ENCODE measurements at places on chromosomes 12 and 14.

DNA sequence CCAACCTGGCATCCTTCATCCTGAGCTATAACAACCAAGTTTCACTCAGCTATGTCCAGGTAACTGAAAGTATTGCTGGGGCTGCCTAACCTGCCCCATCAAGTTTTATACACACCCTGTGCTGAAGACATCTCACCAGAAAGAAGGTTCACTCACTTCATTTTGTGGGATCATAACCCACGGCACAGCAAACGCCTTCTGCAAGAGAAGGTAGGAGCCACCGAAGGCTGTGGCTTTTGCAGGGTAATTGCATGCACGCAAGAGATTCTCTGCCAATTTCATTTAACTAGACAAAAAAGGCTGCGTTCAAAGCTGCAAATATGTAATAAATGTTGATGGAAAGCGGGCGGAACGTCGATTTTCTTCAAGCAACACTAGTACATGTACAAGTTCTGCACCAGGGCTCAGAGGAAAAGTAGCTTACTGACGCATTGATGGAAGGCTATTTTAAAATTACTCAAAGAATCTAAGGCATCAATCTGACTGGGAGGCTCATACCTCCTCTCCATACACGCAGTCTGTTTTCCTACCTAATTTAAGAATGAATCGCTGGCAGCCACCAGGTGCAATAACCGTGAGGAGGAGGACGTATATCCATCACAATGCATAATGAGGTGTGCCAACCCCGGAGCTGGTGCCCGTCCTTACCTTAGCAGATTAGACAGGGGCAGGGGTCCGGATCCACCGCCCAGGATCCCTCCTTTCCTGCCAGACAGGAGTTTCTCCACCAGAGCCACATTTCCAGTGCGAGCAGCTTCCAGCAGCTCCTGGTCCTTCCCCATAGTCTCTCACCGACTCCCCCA lies 1.1 kb downstream of the ANKS1B start:
- DNase-seq = no peak

DNA sequence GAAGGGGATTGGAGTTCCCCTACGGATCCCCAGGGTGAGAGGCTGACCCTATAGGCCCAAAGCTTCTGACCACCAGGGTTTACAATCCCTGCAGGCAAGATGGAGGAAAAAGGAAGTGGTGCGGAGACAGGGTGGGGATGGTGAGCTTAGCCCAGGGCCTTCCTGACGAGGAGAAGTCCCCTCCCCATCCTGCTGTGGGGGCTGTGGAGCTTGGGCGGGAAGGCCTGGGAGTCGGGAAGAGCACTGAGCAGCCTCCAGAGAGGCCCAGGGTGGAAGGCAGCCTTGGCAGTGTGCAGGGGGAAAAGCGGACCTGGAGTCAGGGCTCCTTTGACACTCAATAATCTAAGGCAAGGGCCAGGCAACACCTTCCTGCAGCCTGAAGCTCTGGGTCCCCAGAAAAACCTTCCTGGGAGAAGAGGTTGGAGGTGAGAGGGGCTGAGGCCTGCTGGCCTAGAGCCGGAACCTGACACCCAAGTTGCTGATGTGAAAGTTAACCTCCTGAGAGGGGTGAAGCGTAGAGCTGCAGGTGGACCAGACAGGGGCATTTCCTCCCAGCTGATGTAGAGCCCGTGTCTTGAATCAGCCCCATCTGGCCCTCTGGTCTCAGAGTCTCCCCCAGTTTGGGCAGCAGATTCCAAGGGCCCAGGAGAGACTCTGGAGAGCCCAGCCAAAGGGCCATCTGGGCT lies 6.0 kb downstream of the HDAC7 start:
- DNase-seq = no peak

DNA sequence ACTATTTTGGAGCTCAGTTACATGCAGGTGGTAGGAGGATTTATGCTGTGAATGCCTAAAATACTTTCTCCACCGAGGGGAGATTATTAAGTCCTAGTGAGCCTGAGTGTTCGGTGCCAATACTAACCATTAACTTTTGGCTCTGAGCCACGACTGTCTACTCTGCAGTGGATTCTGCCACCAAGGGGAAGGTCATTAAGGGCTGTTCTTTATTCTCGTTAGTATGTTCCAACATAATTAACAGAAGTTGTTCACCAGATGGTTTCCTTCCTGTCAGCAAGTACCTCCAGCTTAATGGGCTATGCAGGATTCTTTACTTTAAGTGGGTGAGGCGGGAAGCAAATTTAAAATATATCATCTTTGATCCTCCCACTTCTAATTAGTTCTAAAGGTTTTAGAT lies 326.3 kb downstream of the BMP4 start:
- no peak for DNase-seq

DNA sequence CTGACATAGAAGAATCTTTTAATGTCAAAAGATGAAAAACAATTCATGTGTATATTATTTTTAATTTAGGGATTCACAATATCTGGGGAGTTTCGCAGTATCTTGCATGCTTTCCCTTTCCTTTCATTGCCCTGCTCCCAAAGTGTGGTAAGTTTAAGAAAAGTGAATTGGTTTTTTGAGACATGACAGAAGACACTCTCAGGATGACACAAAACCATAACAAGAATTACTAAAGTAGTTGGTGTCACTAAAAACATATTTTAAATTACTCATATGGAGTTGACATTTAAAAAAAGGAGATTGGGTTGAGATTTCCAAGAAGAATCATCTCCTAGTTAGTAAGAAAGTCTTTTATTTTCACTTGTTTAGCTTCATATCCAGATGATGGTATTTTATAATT lies 5.1 kb upstream of the PCNX1 start:
- DNase-seq = no peak

DNA sequence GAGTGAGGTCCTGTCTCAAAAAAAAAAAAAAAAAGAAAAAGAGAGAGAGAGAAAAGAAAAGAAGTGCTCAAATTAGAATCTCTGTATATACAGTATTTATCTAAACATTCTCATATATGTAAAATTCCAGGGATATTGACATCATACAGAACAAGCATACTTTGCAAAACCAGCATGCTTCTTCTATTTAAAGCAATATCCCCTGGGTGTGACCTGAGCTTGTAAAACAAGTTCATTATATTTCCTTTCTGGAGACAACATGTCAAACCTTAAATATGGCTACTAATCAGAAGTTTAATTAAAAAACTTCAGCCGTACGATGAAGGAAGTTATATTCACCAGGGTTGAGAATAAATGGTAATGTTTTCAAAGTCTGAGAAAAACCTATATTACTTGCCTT lies 175.8 kb upstream of the HMGA2 start:
- no peak for DNase-seq

DNA sequence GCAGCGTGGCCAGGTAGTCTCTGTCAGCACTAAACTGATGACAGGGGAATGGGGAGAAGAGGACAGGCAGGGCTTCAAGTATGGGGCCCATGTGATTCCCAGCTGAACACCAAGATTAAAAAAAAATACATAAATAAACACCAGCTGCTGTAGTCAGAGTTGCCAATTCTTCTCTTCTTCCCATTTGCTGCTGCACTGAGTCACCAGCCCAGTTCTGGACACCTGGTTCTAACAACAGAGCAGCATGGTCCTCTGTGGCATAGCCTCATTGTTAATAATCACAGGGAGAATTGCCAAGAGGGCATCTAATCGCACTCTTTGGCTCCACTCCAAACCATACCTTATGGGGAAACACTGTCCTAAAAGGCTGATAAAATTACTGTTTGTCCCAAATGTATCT lies 15.1 kb downstream of the PPM1H start:
- DNase-seq = no peak

- DNase-seq = no peak
Measured at GRCh38 chr12:91061091-91061490, 3.3 kb upstream of the KERA start.

GRCh38 chr12:50220363-50220995 lies 53.3 kb upstream of the CERS5 start:
- no peak for DNase-seq

DNA sequence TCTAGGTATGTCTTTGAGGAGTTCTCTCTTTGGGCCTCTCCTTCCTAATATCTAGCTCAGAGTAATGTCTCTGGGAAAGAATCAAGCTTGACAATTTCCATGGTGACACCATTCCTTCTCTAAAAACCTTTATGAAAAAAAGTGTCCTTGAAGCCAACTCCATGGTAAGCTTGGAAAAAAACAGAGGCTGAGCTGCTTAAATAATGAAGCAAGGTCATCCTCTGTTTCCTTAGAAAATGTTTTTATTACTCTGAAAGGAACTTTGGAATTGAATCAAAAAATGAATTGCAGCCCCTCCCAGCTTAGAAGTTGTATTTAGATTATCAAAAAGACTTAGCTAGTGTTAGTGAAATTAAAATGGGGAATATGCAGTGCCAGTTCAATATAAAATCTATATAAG lies 166.1 kb upstream of the KITLG start:
- no peak for DNase-seq

DNA sequence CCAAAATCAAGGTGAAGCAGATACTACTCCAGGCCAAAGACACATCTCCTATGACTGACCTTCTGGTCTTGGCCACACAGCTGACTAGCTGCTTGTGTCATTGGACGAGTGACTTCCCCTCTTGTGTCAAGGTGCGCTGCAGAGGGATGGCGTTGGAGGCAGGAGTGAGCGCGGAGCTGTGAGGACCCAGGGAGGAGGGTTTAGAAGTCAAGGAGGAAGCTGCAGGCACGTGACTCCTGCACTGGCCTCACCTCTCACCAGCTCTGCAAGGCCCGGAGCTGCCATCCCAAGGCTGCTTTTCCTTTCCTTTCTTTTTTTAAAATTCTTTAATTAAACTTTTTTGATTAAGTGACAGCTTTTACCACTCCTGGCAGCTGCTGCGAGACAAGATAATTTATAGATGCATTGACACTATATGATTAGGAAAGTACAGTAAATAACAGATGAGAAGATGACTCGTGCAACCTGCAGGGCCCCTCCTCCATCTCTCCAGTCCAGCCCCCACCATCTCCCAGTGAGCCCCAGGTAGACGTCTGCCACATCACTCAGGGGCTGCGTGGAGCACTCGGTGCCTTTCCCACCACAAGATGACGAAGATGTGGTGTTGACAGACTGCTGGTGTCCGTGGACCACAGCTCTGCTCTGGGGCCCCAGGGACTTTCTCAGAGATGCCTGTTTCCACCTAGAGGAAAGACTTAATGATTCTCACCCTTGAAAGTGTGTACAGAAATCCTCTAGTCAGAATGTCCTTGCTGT lies 350.6 kb downstream of the CACNA1C start:
- no peak for DNase-seq

DNA sequence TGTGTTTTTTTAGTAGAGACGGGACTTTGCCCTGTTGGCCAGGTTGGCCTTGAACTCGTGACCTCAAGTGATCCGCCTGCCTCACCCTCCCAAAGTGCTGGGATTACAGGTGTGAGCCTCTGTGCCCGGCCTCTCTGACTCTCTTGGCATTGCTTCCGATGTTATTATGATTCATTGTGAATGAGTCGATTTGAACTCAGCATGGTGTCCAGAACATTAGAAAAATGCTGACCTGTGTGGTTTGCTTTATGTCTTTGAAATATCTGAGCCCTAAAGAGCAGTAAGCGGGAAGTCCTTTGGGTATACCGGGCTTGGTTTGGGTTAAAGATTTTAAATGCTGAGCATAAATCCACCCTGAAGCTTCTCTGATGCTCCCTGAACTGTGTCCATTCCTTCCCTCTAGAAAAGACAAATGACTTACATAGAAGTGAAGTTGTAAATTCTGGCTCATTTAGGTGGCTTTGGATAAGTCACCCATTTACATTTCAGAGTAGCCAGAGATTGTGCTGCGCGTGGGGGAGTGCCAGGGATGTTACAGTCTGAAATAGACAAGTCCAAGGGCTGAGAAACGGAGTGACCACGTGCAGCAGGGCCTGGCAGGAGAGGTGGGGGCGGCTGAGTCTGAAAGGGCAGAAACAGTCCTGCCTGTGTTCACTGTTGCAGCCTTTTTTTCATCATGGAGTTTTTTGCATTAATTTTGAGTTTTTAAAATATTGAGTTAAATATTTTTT lies 39.6 kb downstream of the SLC15A4 start:
- DNase-seq = no peak

- no peak for DNase-seq
Measured at GRCh38 chr14:76113691-76114090, 38.0 kb upstream of the GPATCH2L start.

DNA sequence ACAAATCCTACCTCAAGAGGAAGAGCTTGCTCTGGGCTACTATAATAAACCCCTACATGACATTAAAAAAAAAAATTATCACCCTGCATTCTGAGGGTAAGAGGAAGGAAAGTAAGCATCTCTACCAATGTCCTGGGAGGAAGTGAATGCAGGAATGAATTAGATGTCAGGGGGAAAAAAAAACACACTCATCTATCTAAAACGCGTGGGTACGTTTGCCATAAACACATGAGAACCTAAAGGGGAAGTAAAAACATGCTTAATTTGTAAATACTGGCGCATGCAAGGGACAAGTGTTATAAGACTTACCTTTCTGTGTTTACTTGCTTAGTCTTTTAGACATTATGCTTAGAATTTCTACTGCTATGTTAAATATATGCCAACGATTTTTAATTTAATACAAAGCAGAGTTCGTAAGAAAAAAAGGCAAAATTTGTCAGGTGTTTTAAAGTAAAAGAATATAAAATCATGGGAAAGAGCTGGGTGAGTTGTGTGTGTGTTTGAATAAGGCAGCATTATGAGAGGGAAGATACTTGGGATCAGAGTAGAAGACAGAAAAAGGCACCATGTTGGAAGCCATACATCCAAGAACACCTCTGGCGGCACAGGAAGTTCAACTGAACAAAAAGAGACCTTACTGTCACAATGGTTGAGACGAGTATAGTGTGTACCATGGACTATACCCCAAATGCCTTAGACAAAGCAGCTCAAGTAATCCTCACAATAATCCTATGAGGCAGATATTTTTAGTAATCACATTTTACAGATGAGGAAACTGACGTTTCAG lies 1.5 kb downstream of the TMED8 start:
- no peak for DNase-seq

DNA sequence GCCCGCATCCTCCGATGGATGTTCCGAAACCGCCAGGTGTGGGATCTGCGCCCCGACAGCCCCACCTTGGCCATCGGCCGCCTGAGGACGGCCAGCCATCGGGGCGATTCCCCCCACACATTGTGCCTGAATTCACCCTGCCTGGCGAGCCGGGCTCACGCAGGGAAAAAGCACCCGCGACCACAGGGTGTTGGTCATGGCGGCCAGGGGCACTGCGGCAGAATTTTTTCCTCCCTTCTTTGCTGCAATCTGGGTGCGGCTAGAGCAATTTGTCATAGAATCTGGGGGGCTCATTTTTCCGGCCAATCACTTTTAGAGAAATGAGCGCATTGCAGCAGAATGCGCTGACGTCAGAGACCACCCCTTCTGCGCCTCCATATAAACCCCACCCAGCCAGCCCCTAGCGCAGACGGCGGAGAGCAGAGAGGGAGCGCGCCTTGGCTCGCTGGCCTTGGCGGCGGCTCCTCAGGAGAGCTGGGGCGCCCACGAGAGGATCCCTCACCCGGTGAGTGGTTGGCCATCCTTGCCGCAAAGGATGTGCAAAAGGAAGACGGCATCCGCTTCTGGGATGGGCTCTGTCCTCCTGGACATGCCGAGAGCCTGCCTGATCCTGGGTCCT lies at the start of gene MEG3:
Gene MEG3, plus strand, starts transcription at position 406 of the 619 bp plus-strand sequence.
- no peak for DNase-seq

All from activated T-cell treated with anti-CD3 and anti-CD28 coated beads, Interleukin-2, amount 50 U/mL, for 1 hour (primary cell).